NCI-H1092 treated with DMSO at 0.1 percent for 48 hours (cell line): ENCODE measurements at places on chromosomes 4 and X.

DNA sequence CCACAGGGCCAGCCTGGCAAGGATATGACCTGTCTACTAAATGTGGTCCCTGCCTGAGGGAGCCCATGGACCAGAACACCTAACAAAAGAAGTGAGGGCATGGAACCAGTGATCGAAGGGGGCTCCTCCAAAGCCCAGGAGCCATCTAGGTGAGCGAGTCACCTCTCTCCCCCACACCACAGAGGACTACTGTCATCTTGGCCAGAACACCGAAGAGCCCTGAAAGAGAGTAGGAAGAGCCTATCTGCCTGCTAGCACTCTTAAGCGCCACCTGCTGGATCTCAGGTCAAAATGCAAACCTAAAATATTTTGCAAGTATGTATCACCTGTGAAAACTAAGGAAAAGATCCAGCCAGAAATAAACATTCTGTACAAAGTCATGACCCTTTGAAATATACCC, 137.9 kb upstream of the ZXDB start:
- peak; percentile 52 for DNase-seq

DNA sequence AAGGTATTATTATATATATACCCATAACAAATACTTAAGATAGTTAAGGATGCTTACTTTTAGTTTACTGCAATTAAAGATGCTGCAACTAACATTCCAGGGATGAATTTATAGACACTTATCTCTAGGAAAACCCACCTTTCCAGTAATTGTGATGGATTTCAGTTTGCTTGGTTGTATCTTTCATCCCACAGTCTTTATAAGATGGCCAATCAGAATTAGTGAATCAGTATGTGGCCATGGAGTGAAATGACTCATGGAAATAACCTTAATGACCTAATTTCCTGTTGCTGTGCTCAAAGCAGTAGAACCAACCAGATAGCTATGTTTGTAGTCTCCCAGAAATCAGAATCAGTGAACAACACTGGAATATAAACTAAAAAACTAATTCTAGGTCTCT, 26.4 kb downstream of the MOSPD2 start:
- DNase-seq, result no peak

DNA sequence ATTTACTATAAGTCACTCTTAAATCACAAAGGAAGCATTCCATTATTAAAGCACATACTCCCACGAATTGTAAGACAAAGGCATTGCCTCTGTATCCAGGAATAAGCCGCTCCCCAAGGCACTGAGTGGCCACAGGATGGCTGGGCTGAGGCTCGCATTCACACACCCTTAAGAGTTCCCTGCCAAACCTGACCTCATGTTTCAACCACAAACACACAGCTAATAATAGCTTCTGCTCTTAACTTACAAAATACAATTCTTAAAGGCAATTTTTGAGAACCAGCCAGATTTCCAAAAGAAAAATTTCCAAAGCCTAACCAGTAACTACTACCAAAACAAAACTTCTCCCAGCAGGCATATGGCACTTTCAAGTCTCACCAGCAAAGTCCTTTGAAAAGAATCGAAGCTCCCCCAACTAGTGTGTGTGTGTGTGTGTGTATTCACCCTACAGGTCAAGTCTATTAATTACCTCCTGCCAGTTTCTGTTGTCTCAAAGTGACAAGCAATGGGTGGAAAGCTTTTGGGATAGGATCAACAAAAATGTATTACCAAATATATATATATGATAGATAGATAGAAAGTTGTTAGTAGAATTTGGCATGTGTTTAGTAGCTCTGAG, 36.0 kb downstream of the ARHGAP6 start:
- no peak for DNase-seq

DNA sequence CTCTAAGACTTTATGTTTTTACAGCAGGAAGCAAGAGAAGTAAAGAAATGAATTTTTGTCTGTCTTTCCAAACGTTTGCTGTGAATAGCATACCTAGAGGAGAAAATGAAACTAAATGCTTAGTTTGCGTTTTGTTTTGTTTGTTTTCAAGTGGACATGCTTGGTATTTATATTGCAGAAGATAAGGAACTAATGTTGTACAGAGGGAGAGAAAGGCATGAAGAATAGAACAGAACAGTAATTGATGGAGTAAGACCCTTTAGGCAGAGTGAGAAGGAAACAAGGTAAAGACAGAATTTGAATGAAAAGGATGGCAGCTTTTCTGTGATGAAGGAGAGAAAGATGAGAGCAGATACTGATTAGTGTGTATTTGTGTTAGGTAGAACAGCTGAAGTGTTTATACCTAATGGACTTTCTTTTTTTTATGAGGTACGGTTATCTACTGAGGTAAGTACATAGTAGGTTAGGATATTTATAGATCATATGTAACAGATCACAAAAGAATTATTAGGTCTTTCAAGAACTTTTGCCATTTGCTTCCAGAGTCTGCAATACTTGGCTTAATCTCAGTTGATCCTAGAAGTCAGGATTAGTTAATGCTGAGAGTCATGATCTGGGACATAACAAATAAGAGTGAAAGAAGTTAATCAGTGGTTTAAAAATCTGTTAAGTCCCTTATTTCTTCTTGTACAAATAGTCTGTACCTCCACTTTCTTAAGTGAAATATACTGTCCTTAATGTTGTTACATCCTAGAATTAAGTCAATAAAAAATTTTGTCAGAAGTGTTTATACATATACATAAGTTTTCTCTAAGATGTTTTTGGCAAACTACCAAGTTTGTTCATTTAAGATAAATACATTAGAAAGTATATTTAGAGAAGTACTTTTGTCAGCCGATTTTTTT, 36.8 kb downstream of the FABP2 start:
- no peak for DNase-seq
